ENCODE measurements at places on chromosomes 3 and 15. TPM values are rescaled to one million over a fixed set of nuclear protein-coding genes. Genes with fewer than 3 reads are reported as not detected.
A peak's percentile ranks its signal among the peaks of the same experiment; 100 is the strongest.

DNA sequence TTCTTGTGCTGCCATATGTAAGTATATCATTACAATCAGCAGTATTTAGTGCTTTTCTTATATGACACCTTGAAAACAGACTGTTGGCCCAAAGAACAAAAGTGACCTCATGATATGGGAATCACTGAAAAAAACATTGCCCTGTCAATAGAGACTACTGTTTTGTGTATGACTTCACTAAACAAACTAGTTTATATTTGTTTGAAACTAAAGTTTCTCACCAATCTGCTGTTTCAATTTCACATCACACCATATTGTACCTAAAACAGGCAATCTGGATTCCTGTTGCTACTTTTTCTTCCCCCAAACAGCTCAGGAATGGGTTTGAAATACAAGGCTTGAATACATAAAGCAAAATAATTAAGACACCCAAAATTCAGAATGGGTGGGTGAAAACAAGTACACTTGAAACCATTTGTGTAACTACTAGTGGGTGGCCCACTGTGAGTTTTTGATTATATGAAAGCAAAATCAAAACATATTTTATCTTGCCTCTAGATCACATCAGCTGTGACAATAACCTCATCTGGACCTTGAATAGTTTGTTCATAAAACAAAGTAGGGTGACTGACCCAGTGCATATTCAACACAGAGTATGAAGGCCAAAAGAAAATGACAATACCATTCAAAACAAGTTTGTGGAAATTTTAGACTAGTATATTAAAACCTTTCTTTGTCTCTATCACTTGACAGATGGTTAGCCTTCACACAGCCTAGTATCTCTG lies 5.9 kb downstream of the ZBTB20 start:
- H3K27me3 ChIP-seq, result no peaks in the 10 kb centered on the region
- no peak for DNase-seq
- H3K36me3 ChIP-seq, result no peaks in the 10 kb centered on the region
- no peak overlapping the region for H3K27ac ChIP-seq
- no peak overlapping the region for H3K4me3 ChIP-seq
- H3K4me1 ChIP-seq, result peaks cover 41% of the 10 kb centered on the region

GRCh38 chr3:101942356-101942755 lies 93.0 kb downstream of the NFKBIZ start:
- H3K4me1 ChIP-seq, result peaks cover 19% of the 10 kb centered on the region
- H3K36me3 ChIP-seq, result no peaks in the 10 kb centered on the region
- H3K27ac ChIP-seq, result no peak overlapping the region
- no peak overlapping the region for H3K4me3 ChIP-seq
- DNase-seq, result no peak
- H3K27me3 ChIP-seq, result no peaks in the 10 kb centered on the region

DNA sequence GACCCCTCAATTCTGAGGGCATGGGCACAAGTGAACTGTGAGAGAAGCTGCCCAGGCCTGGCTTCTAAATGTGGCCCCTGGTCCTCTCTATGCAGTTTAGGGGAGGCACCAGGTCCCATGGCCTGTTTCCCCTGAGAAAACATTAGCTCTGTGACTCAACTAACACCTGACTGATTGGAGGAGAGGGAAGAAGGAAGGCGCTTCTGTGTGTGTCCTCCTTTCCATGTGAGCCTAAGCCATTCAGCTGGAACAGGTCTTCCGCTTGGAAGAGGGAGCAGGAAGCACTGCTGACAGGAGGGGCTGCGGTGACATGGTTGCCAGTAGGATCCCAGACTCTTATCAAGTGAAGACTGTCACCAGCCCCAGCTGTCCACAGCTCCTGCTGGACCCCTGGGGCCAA lies 79.5 kb downstream of the MYLK start:
- H3K27me3 ChIP-seq, result no peaks in the 10 kb centered on the region
- peaks cover 9% of the 10 kb centered on the region for H3K4me1 ChIP-seq
- DNase-seq, result no peak
- no peak overlapping the region for H3K4me3 ChIP-seq
- H3K36me3 ChIP-seq, result no peaks in the 10 kb centered on the region

GRCh38 chr3:160544844-160545503 lies 20.4 kb downstream of the KPNA4 start:
- no peak overlapping the region for H3K27ac ChIP-seq
- no peak for DNase-seq
- no peaks in the 10 kb centered on the region for H3K27me3 ChIP-seq

- H3K4me3 ChIP-seq, result no peak overlapping the region
- no peaks in the 10 kb centered on the region for H3K27me3 ChIP-seq
- DNase-seq, result peak; percentile 66
- peaks cover 47% of the 10 kb centered on the region for H3K4me1 ChIP-seq
- H3K36me3 ChIP-seq, result no peaks in the 10 kb centered on the region
Measured at GRCh38 chr3:73474619-73475018, 150.1 kb downstream of the PDZRN3 start.

GRCh38 chr15:75943713-75944215 lies 40.1 kb downstream of the FBXO22 start:
- no peak overlapping the region for H3K27ac ChIP-seq
- no peak overlapping the region for H3K4me3 ChIP-seq
- no peaks in the 10 kb centered on the region for H3K36me3 ChIP-seq

DNA sequence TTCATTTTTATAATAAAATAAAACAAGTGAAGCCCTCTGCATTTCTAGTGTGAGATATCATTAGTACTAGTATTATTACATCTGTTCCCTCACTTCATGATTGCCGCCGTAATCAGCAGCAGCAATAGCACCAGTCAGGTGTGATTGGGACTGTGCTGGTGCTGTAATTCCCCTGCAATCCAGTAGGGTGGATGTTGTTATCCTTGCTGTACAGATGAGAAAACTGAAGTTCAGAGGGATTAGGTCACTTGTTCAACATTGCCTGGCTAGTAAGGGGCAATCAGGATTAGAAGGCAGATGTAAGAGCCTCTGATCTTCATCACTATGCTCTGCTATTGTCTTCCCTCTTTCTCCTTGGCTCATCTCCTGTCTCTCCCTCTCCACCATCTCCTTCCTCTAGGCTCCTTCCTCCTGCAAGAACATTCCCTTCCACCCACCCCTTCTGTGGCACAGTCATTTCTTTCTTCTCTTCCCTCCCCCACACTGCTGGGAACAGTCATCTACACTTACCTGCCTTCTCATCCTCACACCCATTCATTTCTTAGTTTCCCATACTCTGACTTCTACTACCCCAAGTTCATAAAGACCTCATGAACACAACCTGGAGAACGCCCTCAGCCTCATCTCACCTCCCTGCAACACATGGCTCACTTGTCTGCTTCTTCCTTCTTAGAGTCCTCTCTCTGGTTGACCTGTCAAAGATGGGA lies 29.7 kb downstream of the CRYGS start:
- no peaks in the 10 kb centered on the region for H3K27me3 ChIP-seq
- no peak overlapping the region for H3K4me3 ChIP-seq
- peaks cover 6% of the 10 kb centered on the region for H3K4me1 ChIP-seq
- H3K27ac ChIP-seq, result no peak overlapping the region

DNA sequence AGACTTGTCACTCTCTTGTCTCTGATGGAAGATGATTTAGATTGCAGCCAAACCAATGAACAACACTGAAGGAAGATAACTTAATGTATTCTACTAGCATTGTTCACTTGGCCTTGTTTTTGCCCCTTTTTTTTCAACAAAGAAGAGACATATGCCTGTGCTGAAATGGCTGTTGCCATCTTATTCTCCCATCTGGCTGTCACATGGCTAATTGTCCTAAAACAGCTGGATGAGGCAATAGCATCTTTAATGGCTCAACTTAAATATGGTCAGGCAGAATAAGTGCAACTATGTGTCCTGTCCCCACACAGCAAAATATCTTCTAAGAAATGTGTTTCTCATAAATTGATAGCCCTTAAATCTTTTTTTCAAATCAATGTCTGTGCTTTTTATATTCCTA lies 576.9 kb downstream of the TUSC7 start:
- H3K4me3 ChIP-seq, result no peak overlapping the region
- no peaks in the 10 kb centered on the region for H3K36me3 ChIP-seq
- no peaks in the 10 kb centered on the region for H3K4me1 ChIP-seq
- no peaks in the 10 kb centered on the region for H3K27me3 ChIP-seq
- H3K27ac ChIP-seq, result no peak overlapping the region

- no peak for DNase-seq
- H3K36me3 ChIP-seq, result no peaks in the 10 kb centered on the region
- H3K27ac ChIP-seq, result no peak overlapping the region
- no peaks in the 10 kb centered on the region for H3K27me3 ChIP-seq
- H3K4me1 ChIP-seq, result peaks cover 25% of the 10 kb centered on the region
Measured at GRCh38 chr3:45507820-45508317, 86.7 kb upstream of the LIMD1 start.

GRCh38 chr3:165532851-165533250 lies 304.4 kb downstream of the BCHE start:
- H3K27ac ChIP-seq, result no peak overlapping the region
- no peaks in the 10 kb centered on the region for H3K27me3 ChIP-seq
- H3K36me3 ChIP-seq, result no peaks in the 10 kb centered on the region
- H3K4me1 ChIP-seq, result no peaks in the 10 kb centered on the region
- DNase-seq, result no peak

GRCh38 chr15:90049666-90050604 lies 48.8 kb downstream of the ZNF710 start:
- H3K27me3 ChIP-seq, result no peaks in the 10 kb centered on the region
- peaks cover 45% of the 10 kb centered on the region for H3K4me1 ChIP-seq
- H3K27ac ChIP-seq, result no peak overlapping the region
- no peak for DNase-seq
- no peak overlapping the region for H3K4me3 ChIP-seq

DNA sequence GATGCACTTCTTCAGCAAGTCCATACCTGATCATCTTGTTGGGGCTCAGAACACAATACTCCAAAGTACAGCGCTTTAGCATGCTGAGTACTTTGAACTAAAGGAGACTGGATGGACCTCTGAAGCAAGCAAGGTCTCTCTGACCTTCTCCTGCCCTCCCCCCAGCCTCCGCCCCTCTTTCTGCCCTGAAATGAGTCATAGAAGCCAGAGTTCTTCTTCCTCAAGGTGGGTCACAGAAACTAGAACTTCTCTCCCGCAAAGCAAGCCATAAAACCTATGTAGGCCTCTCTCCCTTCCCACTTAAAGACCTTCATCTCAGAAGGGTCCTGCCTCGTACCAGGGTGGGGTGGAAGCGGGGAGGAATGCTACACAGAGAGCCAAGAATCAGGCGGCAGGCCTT lies 230.5 kb upstream of the PROK2 start:
- no peak for DNase-seq
- H3K36me3 ChIP-seq, result no peaks in the 10 kb centered on the region
- peaks cover 7% of the 10 kb centered on the region for H3K4me1 ChIP-seq
- H3K27ac ChIP-seq, result no peak overlapping the region

GRCh38 chr3:124854009-124854408 lies 33.2 kb downstream of the ITGB5 start:
- H3K4me1 ChIP-seq, result peaks cover 27% of the 10 kb centered on the region
- no peak for DNase-seq
- H3K27ac ChIP-seq, result no peak overlapping the region
- no peaks in the 10 kb centered on the region for H3K27me3 ChIP-seq
- no peak overlapping the region for H3K4me3 ChIP-seq

GRCh38 chr3:150035301-150035779 lies 64.6 kb upstream of the PFN2 start:
- H3K27me3 ChIP-seq, result no peaks in the 10 kb centered on the region
- no peak overlapping the region for H3K27ac ChIP-seq
- H3K36me3 ChIP-seq, result no peaks in the 10 kb centered on the region
- H3K4me1 ChIP-seq, result no peaks in the 10 kb centered on the region

- H3K4me1 ChIP-seq, result peaks cover 44% of the 10 kb centered on the region
- H3K27me3 ChIP-seq, result no peaks in the 10 kb centered on the region
- no peak for DNase-seq
- H3K36me3 ChIP-seq, result no peaks in the 10 kb centered on the region
- H3K27ac ChIP-seq, result peak overlapping the region; percentile 91
Measured at GRCh38 chr3:154122912-154123559, 1.8 kb downstream of the ARHGEF26 start.

DNA sequence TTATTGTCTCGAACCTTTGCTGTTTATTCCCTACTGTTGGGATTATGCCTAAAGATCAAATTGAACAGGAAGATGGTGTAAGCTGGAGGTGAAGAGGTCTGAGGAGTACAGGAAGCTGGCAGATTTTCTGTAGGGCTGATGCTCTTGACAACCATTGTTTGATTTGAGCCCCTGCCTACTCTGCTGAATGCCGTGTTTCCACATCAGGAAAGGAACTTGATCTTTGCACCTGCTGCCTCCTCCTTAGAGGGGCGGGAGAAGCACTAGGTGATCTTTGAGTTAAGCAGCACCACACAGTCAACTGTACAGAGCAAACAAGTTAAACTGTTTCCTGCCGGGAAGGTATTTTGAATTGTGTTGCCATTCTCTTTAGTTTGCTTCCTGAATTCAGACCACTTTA lies 364.6 kb upstream of the EPHA6 start:
- peaks cover 10% of the 10 kb centered on the region for H3K4me1 ChIP-seq
- H3K27ac ChIP-seq, result no peak overlapping the region

Gene PDZRN3
- total RNA-seq, result 149 TPM

Gene PLA1A
- total RNA-seq, result 2.9 TPM

Gene SLCO3A1
- total RNA-seq, result 12.5 TPM

Gene LRRC2
- total RNA-seq, result 0.83 TPM

Gene POLQ
- total RNA-seq, result 0.40 TPM

Gene FGD5
- 15.4 TPM for total RNA-seq

Gene LMAN1L
- total RNA-seq, result not detected
